ENCODE measurements at places on chromosomes 7 and 10.

- DNase-seq: no peak
Observed at GRCh38 chr10:130719448-130719752, 583.2 kb downstream of the GLRX3 start.

DNA sequence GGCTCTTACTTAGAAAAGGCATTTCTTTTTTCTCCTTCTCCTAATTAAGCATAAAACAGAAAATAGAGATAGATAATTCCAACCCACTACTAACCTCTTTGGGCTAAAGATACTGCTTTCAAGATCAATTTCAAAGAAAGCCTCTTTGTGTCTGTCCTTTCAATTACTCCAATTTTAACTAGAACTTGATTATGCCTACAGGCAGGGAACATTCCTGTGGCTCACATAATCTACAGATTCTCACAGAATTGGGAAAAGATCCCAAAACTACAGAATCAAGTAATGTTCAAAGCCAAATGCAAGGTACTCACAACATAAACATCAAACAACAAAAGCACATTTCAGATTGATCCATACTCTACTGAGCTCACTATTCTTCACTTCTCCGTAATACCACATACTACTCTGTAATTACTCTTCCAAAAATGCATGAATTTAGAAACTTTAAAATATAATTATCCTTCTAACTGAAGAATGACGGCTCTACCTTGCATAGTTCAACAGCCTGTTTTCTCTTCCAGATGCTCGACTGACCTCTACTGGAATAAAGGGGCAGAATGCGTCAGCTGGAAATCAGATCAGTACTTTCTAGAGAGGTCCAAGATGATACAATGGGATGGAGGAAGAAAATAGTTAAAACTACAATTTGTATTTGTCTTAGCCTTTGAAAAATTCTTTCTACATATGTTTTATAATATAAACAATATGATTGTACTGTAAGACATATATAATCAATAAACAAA is 3.9 kb downstream of the MTERF1 start:
- no peak for DNase-seq

DNA sequence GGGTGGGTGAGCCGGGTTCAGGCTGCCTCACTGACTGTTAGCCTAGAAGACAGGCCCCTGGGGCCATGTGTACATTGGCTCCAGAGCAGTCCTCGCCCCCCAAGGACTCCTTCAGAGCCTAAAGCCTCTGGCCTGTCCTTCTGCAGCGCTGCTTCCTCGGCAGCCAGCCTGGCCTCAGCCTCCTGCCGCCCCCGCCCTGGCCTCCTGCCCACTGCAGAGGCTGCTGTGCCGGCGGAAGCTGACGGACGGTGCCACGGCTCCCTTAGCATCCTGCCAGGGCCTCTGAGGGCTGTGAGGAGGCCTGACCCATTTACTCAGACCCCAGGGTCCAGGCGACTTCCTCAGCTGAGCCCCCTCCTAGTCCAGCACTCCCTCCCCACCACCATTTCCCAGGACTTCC is 4.9 kb downstream of the SRRM3 start:
- no peak for DNase-seq

- DNase-seq: no peak
Observed at GRCh38 chr7:116524221-116524608, 621 bp upstream of the CAV1 start.

DNA sequence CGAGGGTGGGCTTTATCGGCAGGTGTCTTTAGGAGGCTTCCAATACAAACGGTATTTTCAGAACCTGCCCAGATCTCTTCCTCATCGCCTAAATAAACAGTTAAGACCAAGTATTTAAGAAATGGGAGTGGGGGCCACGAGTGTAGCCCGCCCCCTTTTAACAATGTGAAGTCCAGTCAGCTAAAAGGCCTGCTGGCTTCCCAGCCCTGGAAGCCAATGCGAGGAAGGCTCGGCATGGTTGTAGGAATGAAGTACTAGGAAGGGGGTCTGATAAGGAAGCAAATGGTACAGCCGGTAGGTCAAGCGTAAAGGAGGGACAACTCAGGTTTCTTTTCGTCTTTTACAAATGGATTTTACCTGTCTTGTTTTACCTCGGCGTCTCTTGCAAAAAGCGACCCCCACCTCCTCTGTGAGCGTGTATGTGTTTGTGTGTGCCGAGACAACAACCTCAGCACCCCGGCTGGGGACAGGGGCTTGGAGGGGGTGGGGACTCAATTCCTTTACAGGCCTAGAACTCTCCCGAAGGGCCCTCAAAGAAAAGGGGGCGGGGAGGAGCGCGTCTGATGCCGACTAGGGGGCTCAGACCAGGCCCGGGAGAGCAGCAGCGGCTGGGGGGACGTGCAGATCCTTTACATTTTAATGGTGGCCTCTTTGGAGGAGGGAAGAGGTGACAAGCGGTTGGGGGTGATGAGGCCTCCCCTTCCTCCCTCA is 147.6 kb downstream of the GPR85 start:
- DNase-seq: peak; percentile 21

- DNase-seq: no peak
Observed at GRCh38 chr10:117946525-117947070, 100.1 kb downstream of the RAB11FIP2 start.

DNA sequence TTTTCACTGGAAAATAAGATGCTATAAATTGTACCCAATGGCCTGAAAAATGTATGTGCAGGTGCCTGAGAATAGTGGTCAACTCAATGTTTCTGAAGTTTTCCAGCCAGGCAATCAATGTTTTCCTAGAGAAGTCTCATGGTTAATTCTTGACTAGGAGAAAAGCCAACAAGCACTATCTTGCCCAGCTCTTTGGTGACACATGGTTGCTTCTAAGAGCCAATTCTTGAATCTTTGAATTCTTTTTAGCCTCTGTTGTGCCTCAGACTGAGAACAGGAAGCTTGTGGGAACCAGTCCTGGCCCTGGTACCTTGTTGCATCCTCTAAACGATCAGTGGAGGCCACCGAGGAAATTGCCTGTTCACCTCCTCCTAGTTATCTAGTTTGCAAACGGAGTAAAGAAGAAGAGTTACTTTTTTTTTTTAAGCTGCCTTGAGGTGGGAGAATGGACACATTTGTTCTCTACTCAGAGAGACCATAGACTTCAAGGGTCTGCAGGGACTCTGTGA is 144.0 kb upstream of the MKLN1 start:
- DNase-seq: no peak

DNA sequence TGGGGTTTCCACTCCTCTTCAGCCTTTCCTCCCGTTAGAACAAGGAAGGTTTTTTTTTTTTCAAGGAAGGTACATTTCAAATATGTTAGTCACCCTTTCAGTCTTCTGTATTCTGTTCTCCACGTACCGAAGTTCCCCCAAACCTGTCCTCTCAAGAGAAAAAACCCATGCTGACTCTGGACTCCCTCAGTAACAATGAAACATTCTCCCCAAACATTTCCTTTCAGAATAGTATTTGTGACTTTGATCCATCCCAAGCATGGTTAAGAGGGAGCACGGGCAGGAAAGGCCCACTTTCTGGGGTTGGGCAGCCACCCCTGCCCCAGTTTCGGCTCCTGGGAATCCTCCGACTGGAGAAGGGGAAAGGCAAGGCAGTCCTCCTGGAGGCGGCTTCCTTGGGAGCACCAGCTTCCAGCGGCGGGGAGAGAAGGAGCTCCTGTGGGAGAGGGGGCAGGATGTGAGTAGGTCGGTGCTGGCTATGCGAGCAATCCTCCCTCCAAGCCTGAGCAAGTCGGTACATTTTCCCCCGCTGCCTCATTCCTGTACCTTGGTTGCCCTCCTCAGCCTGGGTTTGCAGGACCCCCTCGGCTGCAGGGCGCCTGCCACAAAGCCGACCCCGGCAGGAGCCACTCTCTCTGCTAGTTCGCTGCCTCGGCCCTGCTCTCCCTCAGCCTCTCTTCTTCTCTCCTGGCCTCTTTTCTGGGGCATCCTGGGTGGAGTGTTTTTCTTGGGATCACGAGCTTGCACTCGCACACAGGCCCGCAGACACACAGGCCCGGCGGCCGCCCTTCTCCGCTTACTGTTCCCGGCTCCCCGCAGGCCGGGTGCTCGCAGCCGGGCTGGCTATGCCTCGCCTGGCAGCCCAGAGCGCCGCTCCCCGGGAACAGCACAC is 2.1 kb upstream of the HOXA1 start:
- no peak for DNase-seq

DNA sequence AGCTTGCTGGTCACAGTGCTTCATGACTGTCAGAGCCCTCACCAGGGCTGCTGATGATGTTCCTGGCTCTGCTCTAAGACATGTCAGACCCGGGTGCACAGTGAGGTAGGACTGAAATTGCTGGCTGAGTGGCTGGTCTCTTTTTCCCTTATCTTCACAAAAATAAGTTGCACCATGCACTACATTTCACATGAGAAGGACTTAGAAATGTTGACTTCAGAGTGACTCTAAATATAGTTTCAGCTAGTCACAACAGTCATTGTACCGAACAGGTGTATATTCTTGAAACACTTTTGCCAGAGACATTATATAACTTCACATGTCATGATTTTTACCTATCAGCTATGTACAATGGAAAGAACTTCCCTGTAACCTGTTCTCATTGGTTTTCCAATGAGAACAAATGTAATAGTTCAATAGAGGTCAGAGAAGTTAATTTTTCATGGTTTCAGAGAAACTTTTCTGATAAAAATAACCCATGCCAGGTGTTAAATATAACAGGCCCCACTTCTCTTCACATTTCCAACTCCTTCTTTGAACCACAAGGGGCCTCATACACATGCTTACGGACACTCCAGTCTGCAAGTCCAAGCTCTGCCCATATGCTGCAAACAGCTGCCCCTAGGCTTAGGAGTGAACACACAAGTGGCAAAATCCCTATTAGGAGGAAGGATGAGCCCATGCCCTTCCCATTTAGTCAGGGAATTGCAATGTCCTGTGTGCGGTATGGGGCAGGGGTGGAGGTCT is 115.6 kb downstream of the CDK6 start:
- no peak for DNase-seq

DNA sequence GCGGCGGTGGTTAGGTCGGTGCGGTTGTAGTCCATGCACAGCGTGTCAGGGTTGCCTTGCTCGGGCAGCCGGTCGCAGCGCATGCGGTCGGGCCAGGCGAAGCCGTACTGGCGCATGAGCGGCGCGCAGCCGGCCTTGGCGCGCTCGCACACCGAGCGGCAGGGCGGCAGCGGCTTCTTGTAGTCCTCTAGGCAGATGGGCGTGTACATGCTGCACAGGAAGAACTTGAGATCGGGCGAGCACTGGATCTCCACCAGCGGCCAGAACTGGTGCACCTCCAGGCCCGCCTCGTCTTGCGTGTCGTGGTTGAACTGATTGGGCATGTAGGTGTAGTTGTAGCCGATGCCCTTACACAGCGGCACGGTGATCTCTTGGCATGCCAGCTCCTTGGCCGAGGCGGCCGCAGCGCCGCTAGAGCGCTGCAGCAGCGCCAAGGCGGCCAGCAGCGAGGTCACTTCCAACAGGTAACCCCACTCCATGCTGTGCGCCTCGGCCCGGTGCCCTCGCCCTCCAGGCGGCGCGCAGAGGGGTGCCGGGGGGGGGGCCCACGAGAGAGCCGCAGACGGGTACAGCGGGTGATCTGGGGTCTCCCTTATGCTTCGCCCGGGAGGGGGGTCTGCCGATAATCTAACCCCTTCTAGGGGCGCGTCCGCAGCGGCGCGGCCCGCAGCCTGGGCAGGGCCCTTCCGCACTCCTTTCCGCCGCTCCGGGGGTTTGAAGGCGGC is 983 bp downstream of the FZD8 start:
- peak; percentile 25 for DNase-seq

DNA sequence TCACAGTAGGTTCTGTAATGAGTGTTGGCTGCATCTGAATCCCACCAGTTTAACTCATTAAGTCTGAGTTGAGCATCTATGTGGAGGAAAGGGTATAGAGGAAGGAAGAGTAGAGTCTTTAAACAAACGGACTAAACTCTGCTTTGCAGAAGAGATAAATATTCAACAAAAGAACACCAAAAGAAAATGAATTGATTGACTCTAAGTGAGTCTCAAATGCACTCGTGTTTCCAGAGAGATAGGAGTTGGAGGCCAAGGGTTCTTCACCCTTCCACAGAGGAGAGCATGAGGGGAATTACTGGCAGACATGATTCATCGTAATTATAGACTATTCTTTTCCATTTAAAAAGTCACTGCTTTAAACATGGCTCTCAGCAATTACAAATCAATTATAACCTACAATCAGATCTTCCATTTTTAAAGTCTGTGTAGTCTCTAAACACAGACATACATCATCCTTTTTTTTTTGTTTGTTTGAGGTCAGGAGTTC is 56.3 kb downstream of the PLPP4 start:
- no peak for DNase-seq

DNA sequence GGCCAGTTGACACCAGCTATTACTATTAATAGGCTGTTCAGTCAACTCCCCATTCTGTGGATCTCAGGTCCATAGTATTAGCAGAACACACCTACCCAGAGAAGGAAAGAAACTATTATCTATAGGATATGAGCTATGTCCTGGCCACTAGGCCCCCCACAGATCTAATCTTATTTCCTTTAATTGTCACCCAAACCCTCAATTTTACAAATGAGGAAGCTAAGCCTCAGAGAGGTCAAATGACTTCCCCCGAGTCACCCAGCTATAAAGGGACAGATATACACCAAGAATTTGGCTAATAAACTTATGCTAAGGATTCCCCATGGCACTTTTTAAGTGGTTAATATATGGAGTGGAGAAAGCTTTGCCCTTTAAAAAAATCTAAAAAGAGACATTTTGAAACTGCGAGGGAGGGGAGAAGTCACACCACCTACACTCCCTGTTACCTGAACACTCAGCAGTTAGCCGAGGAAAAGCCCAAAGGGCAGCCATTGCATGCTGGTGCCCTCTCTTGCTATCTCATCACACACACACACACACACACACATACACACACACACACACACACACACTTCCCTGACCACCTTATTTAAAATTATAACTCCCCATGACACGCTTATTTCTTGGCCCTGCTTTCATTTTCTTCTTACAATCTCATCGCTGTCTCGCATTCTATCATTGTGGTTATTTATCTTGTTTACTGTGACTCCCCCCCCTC is 157.0 kb upstream of the ADO start:
- no peak for DNase-seq
